BJ (cell line): ENCODE measurements at places on chromosomes 11 and 22.

DNA sequence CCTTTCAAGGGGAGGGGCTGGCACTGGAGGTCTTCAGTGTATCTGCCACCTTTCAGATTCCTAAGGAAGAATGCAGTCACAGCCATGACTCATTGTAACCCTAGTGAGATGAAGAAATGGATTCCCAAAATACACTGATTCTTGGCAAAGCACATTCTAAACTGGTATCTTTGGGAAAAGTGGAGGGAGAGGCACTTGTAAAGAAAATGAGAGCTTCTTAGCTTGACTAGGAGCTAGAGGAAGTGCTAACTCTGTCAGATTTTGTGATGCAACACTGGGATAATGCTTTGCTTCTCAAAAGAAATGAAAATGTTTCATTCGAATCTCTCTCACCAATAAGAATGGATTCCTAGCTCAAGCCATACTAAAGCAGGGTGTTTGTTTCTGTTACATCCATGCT lies 14.3 kb downstream of the NRIP3 start:
- no peak for DNase-seq

GRCh38 chr22:35215993-35216392 lies 41.3 kb upstream of the HMGXB4 start:
- no peak for DNase-seq

DNA sequence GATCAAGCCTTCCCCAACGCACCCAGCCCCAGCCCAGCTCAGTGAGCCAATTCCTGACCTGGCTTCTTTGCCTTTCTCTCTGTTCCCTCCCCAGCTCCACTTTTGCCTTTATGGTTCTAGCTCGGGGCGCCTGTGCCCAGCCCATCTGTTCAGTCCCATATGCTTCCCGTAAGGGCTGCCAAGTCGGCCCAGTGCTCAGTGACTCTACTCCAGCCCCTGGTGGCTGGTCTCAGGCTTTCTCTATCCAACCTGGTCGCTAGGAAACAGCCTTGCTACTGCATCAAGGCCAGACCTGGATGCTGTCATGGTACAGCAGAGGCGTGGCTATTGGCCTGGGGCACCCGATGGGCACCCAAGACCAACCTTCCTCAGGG lies 178.0 kb downstream of the DSCAML1 start:
- DNase-seq = no peak

- DNase-seq = peak; percentile 83
Measured at GRCh38 chr11:12540913-12541582, 133.2 kb upstream of the TEAD1 start.

DNA sequence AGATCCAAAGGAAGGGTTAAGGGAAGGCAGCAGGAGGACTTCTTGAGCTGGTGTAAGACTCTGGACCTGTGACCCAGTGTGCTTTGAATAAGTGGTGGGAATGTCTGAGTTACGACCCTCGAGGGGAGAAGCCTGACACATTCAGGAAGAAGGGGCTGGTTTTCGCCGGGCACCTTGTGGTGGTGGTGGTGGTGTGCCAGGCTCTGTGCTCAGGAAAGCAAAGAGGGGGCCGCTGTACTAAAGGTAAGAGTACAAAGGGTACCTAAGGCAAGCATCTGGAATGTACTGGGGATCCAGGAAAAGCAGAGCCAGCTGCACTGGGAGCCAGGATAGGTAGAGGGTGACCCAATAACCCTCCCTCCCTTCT lies 6.3 kb downstream of the KLHL35 start:
- DNase-seq = no peak

- DNase-seq = no peak
Measured at GRCh38 chr11:21121991-21122390, 452.6 kb downstream of the NELL1 start.

GRCh38 chr22:20523086-20523983 lies 15.9 kb downstream of the MED15 start:
- DNase-seq = no peak

- peak; percentile 100 for DNase-seq
Measured at GRCh38 chr11:65487467-65488272, 11.2 kb upstream of the MALAT1 start.

DNA sequence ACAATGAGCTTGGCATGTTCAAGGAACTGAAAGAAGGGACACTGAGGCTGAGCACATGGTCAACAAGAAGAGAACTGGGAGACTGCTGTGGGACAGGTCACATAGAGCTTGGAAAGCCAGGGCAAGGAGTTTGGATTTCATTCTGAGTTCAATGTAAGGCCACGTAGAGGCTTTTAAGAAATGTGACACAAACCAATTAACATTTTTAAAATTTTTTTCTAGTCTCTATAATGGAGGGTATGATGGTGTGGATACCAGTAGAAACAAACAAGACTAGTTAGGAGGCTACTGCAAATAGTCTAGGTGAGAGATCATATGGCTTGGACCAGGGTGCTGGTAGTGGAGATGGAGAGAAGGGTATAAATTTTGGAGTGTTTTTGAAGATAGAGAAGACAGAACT lies 56.7 kb downstream of the RAB30 start:
- DNase-seq = no peak

DNA sequence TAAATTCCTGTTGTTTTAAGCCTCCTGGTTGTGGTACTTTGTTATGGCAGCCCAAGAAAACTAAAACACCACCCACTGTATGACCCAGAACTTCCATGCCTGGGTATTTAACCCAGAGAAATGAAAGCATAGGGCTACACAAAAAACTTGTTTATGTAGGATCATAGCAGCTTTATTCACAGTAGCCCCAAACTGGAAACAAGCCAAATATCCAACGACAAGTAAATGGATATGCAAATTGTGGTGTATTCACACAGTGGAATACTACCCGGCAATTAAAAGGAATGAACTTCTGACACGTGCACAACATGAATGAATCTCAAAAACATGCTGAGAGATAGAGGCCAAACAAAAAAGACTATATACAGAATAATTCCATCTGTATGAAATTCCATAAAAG lies 62.2 kb upstream of the NAV2 start:
- DNase-seq = no peak

DNA sequence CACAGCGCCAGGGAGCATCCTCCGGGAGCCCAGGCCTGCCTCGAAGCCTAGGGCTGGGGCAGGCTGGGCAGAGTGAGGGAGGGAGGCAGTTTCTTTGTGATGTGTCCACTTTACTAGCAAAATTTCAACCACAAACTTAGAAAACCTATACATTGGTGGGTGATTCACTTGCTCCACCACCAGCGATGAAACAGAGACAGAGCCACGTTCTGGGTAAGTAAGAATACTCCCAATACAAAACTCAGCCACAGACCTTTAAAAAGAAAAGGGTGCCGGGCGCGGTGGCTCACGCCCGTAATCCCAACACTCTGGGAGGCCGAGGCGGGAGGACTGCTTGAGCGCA lies 22.3 kb downstream of the CDKN1C start:
- no peak for DNase-seq

DNA sequence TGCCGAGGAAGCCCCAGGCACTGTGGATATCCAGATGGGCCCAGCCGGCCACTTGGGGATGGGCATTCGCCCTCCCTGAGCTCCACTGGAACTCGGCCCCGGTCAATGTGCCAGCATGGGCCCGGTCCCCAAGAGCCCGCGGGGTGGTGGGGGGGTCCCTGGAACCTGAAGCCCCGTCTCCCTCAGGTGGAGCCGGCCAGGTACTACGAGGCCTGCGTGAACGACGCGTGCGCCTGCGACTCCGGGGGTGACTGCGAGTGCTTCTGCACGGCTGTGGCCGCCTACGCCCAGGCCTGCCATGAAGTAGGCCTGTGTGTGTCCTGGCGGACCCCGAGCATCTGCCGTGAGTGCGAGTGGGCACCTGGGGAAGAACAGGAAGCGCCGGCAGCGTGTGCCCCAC lies 21.2 kb downstream of the MUC5AC start:
- no peak for DNase-seq

GRCh38 chr11:77407613-77408012 lies 66.3 kb downstream of the PAK1 start:
- DNase-seq = peak; percentile 57

DNA sequence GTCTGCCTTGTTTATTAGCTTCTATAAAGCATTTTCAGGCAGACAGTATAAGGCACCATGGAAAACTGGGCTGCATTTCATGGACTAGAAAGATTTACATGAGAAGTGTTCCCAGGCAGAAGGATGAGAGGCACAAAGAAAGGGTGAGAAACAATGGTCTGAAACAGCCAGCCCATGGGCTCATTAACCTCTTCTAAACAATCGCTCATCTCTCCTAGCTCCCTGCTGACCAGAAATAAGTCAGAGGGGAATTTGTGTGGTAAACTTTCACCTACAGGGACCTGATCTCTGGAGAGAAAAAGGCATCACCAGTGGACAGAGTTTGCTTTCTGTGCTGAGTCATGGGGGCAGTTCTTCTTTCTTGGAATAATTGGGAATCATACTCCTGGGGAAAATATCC lies 51.8 kb upstream of the KIRREL3 start:
- no peak for DNase-seq

GRCh38 chr22:36469094-36469710 lies 12.2 kb downstream of the TXN2 start:
- no peak for DNase-seq

DNA sequence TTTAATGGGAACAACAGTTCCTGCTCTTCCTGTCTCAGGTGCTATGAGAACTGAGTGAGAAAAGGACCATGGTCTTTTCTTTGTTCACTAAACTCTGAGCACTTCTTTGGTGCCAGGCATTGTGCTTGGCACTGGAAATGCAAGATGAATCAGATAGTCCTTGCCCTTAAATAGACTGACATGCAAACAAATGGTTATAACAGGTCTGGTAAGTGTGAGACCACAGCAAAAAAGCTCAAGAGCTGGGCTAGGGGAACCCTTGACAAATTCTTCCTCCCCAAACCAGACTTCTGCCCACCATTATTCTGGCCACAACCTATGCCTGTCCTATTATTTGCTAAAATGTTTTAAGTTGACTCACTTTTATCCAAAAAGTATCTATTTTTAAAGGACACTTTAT lies 5.1 kb downstream of the SLC43A3 start:
- no peak for DNase-seq

DNA sequence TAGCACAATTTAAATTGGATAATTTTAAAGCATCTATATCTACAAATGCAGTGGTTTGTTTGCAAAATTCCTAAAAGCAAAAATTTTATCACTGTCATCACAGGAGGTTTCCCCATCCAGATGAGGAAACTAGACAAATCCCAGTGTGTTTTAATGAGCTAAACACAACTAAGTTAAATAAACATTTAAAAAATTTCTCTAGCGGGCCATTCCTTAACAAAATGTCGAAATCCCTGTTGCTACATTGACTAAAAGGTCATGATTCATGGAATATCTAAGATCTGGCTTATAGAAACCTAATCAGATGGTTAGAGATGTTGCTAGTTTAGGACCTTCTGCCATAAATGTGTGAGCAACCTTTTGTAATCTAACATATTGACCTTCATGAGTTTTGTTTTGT lies 107.3 kb upstream of the BDNF start:
- peak; percentile 39 for DNase-seq

DNA sequence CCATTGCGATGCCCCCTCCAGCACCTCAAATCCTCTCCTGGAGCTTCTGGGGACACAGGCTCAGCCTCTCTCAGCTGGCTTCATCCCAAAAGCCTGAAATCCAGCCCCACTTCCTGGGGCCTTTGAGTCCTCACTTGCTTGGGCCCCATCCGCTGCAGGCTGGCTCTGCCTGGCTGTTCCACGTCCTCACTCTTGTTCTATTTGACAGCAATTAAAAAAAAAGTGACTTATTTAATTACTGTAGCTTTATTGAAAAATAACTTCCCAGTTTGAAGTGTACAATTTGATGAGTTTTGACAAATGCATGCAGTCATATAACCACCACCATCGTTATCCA lies 27.2 kb downstream of the PARVG start:
- DNase-seq = no peak

DNA sequence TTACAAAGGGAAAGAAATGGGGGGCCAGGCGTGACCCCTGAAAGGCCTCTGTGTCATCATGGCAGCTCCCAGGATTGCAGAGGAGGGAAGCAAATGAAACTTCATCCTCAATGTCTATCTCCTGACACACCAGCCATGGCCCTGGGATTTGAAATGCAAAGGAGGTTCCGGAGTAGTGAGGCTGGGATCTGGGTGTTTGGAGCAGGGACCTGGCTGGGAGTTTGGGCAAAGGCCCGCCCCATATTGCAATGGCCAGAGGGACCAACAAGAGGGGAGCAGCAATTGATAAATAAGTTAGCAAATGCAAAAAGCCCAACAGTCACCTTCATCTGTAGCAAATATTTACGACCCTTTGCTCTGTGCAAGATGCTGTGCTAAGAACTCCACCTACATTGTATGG lies 77.7 kb upstream of the CCND1 start:
- no peak for DNase-seq

DNA sequence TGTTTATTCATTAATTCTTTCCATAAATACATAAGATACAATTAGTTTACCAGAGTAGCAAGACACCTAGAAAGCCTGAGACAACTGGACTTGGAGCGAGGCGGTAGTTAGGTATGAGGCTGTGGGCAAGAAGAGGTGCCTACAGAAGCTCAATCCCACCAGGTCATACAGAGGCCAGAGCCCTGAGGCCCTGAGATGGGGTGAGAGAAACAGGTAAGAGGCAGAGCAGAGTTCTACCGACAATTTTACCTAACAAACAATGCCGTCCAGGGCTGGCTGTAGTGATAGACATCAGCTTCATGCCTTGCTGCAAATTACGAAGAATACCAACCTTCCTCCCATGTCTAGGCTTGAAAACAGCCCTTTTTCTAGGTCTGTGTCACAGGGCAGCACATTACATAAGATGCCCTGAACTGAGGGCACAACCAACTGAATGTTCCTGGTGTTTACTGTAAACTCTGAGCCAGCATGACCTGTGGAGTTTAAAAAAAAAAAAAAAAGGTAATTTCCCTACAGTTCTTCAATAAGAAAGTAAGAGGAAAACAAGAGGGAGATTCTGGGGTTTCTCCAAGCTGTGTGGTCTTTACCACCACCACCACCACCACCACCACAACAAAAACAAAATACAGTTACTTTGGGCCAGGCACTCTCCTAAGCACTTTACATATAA lies 105.8 kb downstream of the GAB2 start:
- no peak for DNase-seq

GRCh38 chr22:42282252-42282942 lies 11.9 kb upstream of the TCF20 start:
- no peak for DNase-seq

DNA sequence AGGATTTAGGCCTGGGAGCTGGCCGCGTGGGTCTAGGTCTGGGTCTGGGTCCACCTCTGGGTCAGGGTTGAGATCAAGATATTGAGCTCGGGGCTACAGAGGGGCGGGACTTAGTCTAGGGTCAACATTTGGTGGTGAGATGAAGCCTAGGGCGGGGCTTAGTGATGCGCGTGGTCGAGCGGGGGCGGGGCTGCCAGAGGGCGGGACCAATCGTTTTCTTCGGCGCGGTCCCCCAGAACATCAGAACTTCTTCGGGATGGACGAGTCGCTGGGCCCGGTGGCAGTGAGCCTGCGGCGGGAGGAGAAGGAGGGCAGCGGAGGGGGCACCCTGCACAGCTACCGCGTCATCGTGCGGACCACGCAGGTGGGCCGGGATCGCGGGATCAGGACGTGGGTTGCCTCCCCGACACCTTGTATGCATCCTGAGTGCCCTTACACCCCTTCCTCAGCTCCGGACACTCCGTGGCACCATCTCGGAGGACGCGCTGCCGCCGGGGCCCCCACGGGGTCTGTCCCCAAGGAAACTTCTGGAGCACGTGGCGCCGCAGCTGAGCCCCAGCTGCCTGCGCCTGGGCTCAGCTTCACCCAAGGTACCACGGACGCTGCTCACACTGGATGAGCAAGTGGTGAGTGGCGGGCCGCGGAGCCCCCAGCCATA lies 4.2 kb downstream of the SIPA1 start:
- no peak for DNase-seq
